ENCODE measurements at places on chromosomes 3 and 15.

DNA sequence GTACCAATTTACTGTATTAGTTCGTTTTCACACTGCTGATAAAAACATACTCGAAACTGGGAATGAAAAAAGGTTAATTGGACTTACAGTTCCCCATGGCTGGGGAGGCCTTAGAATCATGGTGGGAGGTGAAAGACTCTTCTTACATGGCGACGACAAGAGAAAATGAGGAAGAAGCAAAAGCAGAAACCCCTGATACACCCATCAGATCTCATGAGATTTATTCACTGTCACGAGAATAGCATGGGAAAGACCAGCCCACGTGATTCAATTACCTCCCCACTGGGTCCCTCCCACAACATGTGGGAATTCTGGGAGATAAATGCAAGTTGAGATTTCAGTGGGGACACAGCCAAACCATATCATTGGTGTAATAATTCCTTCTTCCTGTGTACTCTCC, 69.6 kb downstream of the C3orf20 start:
- no peak for DNase-seq

- DNase-seq = no peak
Measured at GRCh38 chr3:23389686-23390085, 186.6 kb downstream of the UBE2E2 start.

DNA sequence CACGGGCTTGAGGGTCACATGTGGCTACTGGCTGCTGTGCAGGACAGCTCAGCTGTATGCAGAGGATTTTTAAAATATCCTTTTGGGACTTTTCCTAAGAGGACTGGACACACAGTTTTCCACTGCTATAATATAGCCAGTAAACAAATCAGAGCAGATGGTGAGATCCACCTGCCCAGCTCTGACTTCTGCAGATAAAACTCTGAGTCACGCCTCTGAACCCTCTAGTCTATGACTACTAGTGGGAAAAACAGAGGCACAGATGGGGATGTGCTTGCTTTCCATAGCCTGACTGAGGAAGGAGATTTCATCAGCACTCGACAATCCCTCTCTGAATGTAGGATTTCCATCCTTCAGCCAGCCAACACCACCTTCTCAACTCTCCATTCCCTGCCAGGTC, 45.1 kb downstream of the COLQ start:
- no peak for DNase-seq

GRCh38 chr3:159727506-159727905, 261.1 kb upstream of the IL12A start:
- DNase-seq = no peak

DNA sequence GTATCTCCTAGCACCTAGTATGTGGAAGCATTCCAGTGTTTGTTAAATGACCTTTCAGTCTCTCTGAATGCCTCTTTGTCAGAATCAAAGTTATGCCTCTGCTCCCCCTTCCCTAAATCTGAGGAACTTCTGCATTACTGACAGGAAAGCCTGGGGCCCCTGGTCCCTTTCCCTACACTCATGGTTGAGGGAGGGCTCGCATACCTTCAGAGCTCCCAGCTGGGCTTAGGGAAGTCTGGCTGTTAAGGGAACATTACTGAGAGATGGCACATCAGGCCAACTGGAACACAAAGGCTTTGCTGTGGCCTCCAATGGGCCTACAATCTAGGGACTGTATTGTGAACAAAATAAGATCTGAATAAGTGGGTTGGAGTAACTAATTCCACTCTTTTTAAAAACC, 10.3 kb downstream of the PKM start:
- DNase-seq = no peak

DNA sequence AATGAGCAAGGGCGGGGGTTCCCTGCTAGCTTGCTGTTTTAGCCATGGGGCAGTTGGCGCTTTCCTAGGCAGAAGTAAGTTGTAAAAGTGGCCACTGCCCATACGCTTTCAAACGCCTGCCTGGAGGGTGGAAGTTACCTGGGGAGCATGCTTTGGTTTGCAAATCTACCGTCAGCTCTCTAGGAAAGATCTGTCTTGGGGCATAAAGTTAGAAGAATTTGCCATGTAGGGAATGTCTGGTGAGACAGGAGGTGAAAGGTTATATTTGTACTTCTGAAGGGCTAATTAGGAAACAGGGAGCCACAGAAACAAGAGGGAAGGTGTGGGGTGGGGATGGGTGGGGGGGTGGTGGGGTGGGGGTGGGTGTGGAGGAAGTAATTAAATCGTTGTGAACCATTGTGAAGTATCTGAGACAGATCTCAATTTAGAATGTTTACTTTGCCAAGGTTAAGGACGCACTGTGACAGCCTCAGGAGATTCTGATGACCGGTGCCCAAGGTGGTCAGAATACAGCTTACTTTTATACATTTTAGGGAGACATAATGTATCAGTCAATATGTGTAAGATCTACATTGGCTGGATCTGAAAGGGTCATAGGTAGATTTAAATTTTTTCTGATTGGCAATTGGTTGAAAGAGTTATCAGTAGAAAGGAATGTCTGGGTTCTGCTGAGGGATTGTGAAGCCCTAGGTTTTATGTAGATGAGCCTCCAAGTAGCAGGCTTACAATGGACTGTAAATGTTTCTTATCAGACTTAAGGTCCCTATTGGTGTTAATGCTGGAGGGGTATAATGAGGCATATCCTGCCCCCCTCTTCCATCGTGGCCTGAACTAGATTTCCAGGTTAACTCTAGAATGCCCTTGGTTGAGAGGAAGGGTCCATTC, 62.0 kb upstream of the GCNT3 start:
- no peak for DNase-seq

GRCh38 chr3:126370606-126371005, 13.4 kb upstream of the KLF15 start:
- no peak for DNase-seq

GRCh38 chr15:75682181-75683135, 30.2 kb downstream of the CSPG4 start:
- DNase-seq = no peak

GRCh38 chr3:94269763-94270162, 206.9 kb downstream of the NSUN3 start:
- no peak for DNase-seq

GRCh38 chr15:25739687-25740121, 123.4 kb downstream of the ATP10A start:
- peak; percentile 76 for DNase-seq

GRCh38 chr15:60062826-60063225, 58.7 kb downstream of the FOXB1 start:
- no peak for DNase-seq

GRCh38 chr3:42213417-42213816, 52.6 kb downstream of the CCK start:
- DNase-seq = no peak

- DNase-seq = peak; percentile 46
Measured at GRCh38 chr3:48952510-48953118, 34.0 kb downstream of the ARIH2 start.

- DNase-seq = no peak
Measured at GRCh38 chr3:88385090-88385489, 235.3 kb downstream of the C3orf38 start.

GRCh38 chr15:31440754-31441311, 114.2 kb downstream of the KLF13 start:
- peak; percentile 62 for DNase-seq

GRCh38 chr15:93118904-93119303, 29.9 kb upstream of the RGMA start:
- DNase-seq = no peak

DNA sequence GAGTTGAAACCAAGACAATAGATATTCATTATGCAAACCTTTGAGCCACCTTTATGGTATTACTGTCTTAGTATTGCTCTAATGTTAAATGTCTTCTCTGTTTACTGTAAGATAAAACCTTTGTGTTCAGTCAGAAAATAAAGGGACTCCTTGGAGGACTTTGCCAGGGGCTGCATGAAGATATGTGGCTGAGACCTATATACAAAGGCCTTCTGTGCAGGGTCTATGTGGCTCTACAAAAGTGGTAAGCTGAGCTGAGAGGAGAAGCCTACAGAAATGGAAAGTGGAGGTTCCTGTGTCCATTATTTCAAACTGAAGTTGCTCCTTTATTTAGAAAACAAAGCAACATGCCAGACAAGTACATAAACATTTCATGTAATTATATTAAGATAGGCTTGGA, 131.5 kb downstream of the FNDC3B start:
- no peak for DNase-seq

GRCh38 chr3:118792191-118792590, 242.5 kb downstream of the IGSF11 start:
- DNase-seq = no peak

DNA sequence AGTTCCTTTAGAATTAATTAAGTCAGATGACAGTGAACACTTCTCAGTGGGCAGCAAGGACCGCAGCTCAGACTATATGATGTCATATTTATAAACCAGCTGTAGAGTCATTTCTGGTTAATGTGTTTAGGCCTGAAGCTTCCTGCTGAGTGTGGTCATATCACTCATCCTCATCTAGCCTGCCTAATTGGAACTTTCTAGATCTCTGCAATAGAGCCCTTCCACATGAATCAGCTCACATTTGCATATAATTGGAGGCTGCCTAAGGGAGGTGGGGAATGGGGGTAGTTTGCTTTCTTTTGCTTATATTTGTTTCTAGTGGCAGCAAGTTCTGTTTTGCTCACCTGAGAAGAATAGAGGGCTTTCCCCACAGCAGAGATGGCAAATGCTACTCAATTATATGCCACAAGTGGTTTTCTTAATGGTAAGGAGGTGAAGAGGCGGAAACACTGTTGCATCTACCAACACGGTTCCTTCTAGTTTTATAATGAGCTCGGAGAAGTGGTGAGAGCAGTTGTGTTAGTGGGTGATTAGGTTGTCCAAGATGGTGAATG, 148.1 kb downstream of the KLHL25 start:
- no peak for DNase-seq

- peak; percentile 36 for DNase-seq
Measured at GRCh38 chr3:196636369-196637349, 2.8 kb upstream of the NRROS start.

GRCh38 chr3:172129850-172130716, 90.7 kb downstream of the FNDC3B start:
- peak; percentile 94 for DNase-seq

- DNase-seq = no peak
Measured at GRCh38 chr3:23425410-23425809, 222.3 kb downstream of the UBE2E2 start.

DNA sequence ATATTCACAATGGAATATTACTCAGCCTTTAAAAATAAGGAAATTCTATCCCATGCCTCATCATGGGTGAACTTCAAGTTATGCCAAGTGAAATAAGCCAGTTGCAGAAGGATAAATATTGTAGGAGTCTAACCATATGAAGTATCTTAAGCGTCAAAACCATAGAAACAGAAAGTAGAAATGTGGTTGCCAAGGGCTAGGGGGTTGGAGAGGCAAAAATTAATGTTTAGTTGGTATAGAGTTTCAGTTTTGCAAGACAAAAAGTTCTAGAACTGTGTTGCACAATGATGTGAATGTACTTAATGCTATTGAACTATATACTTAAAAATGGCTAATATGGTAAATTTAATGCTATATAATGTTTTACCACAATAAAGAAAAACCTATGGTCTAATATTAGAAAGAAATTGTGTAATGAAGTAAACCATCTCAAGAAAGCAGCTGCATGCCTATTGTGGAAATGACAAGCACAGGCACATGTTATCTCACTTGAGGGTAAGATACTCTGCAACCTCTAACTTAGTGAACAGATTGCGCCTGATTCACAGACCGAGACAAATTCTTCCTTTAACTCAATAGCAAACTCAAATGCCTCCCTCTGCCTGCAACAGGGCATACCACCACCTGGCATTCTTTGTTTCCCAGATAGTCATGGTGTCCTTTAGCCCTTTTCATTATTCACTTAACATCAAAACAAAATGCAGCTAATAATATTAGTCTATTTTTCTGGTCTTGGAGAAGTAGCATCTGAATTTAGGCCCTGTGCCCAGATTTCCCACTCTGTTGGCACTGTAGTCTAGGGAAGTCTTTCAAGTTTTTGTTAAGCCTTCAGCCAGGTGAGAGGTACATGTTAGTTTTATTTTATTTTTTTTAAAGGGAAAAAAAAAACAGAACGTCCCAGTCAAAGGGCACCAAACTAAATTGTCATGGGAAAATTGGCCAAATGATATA, 80.2 kb upstream of the ACP3 start:
- no peak for DNase-seq

DNA sequence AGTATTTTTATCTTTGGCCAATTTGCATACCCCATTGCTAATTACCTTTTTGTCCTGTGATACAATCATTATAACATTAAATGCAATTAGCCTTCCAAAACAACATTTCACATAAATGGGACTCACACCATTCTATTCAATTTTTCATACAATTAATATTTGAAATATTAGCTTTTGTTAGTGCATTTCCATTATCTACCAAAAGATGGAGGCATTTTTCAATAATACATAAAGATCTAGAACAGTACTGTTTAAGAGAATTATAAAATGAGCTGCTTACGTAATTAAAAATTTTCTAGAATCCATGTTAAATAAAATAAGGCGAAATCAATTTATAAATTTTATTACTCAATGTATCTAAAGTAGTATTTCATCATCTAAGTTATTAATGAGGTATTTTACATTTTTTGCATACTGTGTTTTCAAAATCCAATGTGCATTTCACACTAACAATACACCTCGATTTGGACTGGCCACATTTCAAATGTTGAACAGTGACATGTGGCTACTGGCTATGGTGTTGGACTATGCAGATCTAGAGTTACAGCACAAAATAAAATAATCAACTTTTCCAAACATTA, 74.3 kb downstream of the TJP1 start:
- no peak for DNase-seq

GRCh38 chr15:62348118-62348517, 183.0 kb upstream of the C2CD4B start:
- DNase-seq = no peak

DNA sequence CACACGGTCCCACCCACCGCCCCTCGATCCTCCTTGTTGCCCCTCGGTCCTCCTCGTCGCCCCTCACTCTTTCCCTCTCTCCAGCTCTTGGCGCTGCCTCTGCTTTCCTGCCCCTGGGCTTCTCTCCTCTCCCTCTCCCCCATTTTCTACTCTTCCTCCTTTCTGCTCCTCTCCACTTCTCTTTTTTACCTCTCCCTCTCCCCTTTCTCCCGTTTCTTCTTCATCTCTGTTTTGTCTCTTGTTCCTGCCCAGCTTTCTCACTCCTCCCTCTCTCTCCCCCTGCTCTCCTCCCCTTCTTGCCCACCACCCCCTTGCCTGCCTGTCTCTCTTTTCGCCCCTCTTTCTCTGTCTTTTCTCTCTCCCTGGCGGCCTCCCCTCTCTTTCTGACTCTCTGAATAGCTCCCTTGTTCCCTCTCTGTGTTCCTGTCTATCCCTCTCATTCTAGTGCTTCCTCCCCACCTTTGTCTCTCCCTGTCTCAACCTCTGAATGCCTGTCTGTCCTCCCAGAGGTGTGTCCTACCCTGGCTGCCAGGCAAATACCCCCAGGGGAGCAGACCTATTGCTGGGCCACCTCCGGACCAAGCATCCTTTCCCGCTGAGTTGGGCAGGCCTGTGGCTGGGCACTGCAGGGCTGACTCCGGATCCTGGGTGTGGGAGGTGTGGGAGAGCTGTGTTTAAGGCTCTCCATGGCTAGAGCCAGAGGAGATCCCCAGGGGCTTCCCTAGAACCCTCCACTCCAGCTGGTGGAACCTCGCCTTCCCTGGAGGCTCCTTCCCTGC, 41.0 kb downstream of the EPHB3 start:
- peak; percentile 36 for DNase-seq
